Left forelimb (tissue), 1 donor: ENCODE measurements at places on chromosomes 13 and 19.

DNA sequence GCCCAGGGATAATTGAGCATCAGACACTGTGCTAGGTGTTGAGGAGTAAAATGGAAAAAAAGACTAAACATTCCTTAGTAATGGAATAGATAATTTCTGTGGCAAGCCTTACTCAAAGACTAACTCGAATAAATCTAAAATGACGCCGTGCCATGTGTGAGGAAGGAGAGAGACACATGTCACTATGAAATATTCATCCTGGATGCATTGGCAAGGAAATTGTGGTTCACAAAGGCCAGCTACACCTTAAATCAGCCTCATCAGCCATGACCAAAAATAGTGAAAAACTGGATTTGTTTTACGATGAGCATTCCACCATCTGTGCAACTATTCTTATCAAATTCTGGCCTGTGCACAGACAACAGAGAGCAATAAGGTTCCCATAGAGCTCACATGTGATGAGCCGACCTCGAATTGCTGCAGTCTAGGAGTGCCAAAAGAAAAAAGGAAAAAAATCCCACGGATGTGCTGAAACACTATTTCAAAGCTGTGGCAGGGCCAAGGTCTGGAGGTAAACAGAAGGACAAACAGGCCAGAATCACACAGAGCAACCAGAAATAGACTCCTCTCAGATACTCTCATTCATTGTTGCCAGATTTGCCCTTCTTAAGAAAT lies 505.7 kb downstream of the EFNB2 start:
- DNase-seq: no peak

- no peak for DNase-seq
Observed at GRCh38 chr13:28585561-28585960, 73.4 kb upstream of the POMP start.

GRCh38 chr13:104553186-104553585 lies 1487.0 kb upstream of the SLC10A2 start:
- no peak for DNase-seq

DNA sequence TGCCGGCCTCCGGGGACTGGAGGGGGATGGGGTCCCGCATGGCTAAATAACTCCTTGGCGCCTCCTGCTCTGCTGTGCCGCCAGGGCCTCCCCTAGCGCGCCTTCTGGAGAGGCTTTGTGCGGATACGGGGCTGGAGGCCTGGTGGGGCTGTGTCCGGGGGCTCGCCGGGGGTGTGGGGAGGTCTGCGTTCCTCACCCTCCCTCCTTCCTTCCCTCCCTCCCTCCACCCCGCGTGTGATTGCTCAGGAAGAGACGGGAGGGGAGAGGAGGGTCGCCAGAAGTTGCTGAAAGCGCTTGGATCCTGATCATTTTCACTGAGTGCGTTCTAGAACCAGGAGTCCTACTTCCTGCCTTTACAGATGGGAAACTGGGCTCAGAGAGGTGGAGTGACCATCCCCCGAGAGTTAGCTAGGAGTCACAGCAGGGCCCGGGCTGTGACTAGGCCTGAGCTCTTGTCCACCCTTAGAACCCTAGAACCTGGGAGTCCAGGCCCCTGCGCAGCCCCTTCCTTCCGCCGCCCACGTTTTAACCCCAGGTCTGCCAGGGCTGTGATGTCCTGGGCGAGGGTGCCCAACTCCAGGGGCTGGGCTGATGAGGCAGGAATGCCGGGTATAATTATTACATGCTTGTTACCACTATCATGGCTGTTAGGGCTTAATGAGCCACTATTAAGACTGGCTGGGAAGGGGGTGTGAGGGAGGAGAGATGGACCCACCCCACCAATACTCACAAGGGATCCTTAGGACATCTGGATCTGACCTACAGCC lies 782 bp upstream of the JUND start:
- DNase-seq: no peak

DNA sequence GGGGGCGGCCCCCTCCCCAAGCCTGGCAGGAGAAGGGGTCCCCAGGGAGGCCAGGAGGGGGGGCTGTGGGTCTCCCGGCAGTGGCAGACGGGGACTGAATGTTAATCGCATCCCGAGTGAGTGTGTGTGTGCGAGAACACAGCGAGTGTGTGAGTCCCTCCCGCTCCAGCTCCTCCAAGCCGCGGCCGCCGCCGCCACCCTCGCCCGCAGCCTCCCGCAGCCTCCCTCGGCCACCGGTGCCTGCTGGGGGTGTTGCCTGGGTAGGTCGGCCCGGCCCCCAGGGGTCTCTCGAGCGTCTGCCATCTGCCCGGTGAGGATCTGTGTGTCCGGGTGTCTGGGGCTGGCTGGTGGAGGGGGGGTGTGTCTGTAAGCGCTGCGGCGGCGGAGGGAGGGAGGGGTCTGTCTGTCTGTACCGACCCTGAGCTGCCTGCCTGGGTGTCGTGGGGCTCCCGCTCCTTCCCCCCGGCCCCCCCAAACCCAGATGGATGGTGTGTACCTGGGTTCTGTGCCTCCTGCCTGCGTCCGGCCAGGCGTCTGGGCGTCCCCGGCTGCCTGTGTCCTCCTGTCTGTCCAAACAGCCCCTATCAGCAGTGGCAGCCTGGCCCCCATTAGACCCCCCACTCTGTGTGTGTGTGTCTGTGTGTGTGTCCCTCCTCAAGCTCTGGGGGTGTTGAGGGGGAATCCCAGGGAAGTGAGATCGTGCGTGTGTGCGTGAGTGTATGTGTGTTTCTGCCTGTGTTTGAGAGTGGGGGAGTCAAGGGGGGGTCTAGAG lies at the start of gene GRIN2D:
TSS of gene GRIN2D (plus strand) at position 110 of the 772 bp plus-strand sequence. CDS start 4,725 bp downstream, outside the sequence.
- no peak for DNase-seq

- no peak for DNase-seq
Observed at GRCh38 chr13:46536341-46536740, 16.6 kb upstream of the LRCH1 start.

GRCh38 chr19:5434970-5435641 lies 20.1 kb upstream of the ZNRF4 start:
- DNase-seq: no peak

DNA sequence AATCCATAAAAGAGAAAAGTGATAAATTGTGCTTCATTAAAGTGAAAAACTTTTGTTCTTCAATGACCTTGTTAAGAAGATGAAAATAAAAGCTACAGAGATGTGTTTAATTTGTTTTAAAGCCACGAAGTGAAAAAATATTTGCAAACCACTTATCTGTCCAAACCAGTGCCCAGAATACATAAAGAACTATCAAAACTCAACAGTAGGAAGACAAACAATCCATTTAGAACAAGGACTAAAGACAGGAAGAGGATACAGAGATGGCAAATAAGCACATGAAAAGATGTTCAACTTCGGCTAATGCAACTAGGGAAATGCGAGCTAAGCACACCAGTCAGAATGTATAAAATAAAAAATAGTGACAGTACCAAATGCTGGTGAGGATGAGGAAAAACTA lies 15.0 kb downstream of the GJB6 start:
- DNase-seq: no peak

GRCh38 chr13:87052731-87053130 lies 618.4 kb upstream of the SLITRK5 start:
- DNase-seq: no peak

GRCh38 chr13:109778102-109778542 lies 8.3 kb downstream of the IRS2 start:
- no peak for DNase-seq

DNA sequence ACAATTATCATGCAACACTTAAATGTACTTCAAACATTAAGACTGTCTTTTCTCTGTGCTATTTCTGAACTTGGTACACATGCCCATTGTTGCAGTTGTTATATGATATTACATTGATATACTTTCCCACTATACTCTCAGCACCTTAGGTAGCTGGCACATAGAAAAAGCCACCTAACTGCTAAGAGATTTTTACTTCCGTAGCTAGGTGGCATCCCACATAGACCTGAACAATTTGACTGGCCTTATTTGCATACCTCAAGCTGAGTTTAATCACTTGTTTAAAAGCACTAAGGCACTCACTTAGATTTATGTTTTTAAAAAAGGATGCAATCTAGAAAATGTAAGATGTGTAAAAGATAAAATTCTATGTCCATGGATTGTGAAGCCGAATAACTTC lies 194.2 kb downstream of the POU4F1 start:
- no peak for DNase-seq

GRCh38 chr19:12994701-12995595 lies at the start of gene NFIX:
Gene NFIX (plus strand): TSS chr19:12995475. CDS start chr19:12995838, 363 bp downstream.
- peak; percentile 88 for DNase-seq

DNA sequence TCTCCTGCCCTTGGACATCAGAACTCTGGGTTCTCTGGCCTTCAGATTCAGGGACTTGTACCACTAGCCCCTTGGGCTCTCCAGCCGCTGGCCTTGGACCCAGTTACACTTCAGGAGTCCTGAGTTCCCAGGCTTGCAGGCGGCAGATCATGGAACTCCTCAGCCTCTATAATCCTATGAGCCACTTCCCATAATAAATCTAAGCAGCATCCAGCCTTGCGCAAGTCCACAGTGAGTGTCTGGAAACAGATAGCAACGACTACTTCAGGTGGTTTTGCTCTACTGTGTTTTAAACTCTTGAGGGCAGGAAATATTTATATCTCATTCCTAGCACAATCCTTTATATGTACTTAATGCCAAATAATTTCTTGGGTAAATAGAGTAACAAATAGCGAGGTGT lies 92.3 kb downstream of the COL4A1 start:
- no peak for DNase-seq

DNA sequence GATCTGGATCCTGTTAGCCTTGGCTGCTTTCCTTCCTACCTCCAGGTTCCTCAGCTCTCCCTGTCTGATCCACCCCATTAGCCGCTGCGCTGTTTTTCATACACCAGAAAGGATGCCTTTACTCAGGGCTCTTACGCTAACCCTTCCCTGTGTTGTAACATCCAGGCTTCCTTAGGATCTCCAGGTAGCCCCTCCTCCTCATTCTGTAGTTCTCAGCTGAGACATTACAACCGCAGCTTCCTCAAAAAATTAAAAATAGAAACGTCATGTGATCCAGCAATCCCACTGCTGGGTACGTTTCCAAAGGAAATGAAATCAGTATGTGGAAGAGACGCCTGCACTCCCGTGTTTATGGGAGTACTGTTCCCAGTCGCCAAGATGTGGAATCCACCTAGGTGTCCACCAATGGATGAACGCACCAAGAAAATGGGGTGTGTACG lies 18.4 kb upstream of the MYADM start:
- DNase-seq: no peak

DNA sequence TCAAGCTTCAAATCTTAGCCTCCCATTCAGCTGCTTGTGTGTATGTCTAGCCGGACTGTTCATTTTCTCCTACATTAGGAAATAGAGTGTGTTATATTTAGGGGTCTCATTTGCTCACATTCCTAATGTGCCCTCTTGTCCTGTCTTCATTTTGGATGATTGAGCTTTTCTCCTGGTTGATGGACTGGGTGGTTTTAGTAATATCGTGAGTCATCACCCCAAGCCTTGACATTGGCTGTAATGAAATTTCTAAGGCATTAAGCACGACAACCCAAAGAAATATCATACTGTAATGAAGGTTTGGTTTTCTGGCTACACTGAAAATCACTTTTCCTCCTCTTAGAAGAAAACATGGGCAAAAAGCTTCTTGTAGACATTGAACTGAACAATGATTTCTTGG lies 110.7 kb upstream of the WASF3 start:
- no peak for DNase-seq

DNA sequence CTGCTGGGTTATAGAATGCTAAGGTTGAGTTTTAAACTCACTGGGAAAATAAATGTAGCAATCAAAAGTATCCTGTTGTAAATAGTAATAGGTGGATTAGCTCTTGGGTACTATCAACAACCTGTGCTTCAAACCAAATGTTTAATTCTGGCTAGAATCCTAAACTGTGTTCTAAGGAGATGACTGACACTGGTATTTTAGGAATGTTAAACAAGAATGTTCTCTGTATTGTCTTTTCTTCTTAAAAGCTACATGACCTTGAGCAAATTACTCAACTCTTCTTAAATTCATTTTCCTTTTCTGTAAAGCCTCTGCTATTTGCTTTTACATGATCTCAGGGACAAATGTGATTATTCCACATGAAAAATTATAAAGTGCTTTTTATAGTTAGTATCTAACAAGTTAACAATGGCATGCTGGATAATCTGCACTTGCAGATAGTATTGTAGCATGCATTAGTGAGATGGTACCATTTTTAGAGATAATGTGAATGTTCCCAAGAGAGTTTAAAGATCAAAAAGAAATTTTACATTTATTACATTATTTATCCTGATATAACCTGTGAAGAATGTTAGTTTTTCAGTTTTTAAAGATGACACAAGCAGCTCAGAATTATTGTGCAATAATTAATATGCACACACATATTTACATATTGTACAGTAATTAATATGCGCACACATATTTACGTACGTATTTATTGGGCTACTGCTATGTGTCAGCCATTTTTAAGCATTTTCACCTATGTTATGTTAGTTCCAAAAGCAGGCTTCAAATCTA lies 13.6 kb upstream of the EPSTI1 start:
- no peak for DNase-seq

DNA sequence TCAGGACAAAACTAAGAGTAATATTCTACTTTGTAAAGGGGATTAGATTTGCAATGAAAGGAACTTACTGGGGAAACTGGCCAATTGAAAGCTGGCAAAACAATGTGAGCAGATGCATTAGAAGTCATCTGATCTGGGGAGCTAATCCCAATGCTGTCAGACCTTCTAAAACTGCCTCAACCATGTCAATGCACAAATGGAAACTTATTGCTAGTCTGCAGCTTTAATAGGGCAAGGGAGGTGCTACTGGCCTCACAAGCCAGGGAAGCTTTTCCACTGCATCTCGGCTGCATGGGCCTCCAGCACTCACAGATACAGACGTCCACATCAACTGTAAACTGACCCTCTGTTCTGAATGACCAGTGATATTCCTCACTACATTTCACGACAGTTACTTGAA lies 154.2 kb downstream of the LHFPL6 start:
- DNase-seq: no peak

GRCh38 chr13:48251611-48252081 lies 18.6 kb downstream of the ITM2B start:
- DNase-seq: no peak

GRCh38 chr13:30796132-30796572 lies 60.8 kb downstream of the ALOX5AP start:
- no peak for DNase-seq

GRCh38 chr13:104086759-104087158 lies 1020.5 kb upstream of the SLC10A2 start:
- DNase-seq: no peak

- no peak for DNase-seq
Observed at GRCh38 chr19:7603919-7604318, 8.3 kb downstream of the CAMSAP3 start.

DNA sequence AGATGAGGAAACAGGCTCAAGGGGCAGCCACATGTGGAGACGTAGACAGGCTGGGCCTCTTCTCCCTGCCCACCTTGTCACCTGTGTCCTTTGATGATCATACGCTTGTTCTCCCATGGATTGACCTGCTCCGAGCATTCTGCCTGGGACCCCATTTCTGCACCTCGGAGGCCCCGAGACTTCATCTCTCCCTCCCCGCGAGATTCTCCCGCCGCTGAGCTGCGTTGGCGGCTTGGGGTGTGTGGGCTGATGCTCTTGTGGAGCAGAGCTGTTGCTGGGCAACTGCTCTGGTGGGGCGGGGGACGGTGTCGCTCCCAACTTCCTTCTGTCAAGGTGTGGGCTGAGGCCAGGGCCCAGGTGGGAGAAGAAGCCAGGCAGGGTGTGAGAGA lies 22.1 kb downstream of the MAST3 start:
- no peak for DNase-seq
